Lung (tissue), 17 donors: ENCODE measurements at places on chromosomes 1 and 21. TPM values are rescaled to one million over a fixed set of nuclear protein-coding genes. Genes with fewer than 3 reads are reported as not detected.

Gene RER1
- 134 TPM for total RNA-seq

- no peak for DNase-seq
- no peaks in the 10 kb centered on the region for H3K4me1 ChIP-seq
- H3K27ac ChIP-seq: no peak overlapping the region
- H3K36me3 ChIP-seq: no peaks in the 10 kb centered on the region
Observed at GRCh38 chr1:4060850-4061249, 160.8 kb upstream of the C1orf174 start.

DNA sequence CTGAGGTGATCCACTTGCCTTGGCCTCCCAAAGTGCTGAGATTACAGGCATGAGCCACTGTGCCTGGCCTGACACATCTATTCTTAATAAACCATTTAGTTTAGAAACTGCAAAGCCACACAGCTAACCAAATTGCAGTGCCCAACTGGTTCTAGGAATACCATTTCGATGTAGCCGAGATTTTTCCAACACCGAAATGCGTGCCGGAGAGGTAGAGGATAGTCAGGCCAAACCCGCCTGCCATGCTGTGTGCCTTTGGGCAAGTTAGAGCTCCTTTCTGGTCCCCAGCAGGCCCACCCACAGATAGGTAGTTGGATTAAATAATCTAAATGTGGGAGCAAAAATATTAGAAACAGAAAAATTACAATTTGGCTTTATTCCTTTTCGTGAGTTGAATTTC lies 254.4 kb downstream of the FOXD2 start:
- DNase-seq: no peak
- no peaks in the 10 kb centered on the region for H3K36me3 ChIP-seq
- no peaks in the 10 kb centered on the region for H3K4me1 ChIP-seq
- H3K27ac ChIP-seq: no peak overlapping the region
- H3K27me3 ChIP-seq: no peaks in the 10 kb centered on the region
- H3K4me3 ChIP-seq: no peak overlapping the region

GRCh38 chr1:198638894-198639635 lies at the start of gene PTPRC:
PTPRC (plus strand) TSS chr1:198639040; CDS start chr1:198639269, 229 bp downstream.
- no peak within 1 kb of the TSS for H3K4me3 ChIP-seq
- H3K27me3 ChIP-seq: no peaks in the 10 kb centered on the region
- no peak within 1 kb of the TSS for H3K27ac ChIP-seq
